ENCODE measurements at places on chromosomes 13 and 19. TPM values are rescaled to one million over a fixed set of nuclear protein-coding genes. Genes with fewer than 3 reads are reported as not detected.

DNA sequence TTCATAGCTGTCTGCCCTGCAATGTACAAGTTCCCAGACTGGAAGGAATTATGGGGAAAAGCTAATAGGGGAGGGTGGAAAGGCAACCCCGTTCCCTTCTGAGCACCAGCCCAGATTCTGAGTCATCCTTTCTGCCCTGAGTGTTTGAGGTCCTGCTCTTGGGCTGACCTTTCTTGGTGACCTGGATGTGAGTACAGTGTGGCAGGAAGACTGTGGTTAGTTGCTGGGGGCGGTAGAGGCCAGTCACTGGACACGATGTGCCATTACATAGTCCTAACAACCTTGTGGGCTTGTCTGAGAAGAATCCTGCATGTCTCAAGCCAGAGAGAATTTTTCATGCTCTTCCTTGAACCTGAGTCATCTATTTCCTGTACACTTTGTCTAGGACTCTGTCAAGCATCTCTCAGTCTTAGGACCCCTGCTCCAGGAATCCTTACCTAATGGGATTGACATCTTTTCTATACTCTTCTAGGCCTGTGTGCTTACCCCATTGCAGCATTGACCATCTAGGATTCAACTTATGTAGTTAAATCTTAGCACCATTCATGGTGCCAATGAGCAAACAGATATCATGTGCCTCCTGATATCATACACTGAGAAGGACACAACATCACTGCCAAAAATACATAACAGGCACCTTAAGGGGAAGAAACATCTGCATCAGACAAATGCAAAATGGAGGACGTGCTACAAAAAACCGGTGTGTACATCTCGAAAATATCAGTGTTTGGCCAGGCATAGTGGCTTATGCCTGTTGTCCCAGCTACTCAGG is 8.1 kb upstream of the ANGPTL4 start:
- peak; percentile 100 for DNase-seq

ZNF507 gene
- 6.4 TPM for total RNA-seq

DNA sequence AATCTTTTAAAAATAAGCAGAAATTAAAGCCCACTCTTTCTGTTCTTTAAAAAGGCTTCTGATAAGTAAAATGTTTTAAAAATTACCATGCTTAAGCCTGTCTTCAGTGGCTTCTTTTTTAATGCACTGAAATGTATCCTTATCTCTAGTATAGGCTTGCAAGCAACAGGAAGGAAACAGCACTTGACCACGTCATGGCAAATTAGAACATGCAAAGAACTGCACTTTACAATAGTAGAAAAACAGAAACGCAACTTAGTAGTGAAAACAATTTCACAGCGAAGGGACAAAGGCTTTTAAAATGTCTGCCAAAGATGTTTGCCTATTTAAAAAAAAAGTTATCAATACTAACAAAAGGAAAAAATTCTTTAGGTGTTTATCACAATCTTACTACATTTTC is 36.3 kb downstream of the ELF1 start:
- peak; percentile 25 for DNase-seq

DNA sequence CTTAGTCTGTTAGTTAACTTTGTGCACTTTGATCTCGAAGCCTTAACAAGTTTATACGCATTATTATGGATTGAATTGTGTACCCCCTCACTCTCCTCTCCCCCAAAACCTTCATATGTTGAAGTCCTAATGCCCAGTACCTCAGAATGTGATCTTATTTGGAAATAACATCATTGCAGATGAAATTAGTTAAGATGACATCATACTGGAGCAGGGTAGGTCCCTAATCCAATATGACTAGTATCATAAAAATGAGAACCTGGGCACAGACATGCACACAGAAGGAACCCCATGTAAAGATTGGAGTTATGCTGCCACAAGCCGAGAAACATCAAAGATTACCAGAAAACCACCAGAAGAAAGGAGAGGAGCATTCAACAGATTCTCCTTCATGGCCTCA is 85.8 kb upstream of the TSC22D1 start:
- DNase-seq: no peak

- no peak for DNase-seq
These were observed 644.4 kb downstream of the PCDH9 start for GRCh38 chr13:66585669-66586203.

CGB5 gene
- total RNA-seq: 1.1 TPM

DNA sequence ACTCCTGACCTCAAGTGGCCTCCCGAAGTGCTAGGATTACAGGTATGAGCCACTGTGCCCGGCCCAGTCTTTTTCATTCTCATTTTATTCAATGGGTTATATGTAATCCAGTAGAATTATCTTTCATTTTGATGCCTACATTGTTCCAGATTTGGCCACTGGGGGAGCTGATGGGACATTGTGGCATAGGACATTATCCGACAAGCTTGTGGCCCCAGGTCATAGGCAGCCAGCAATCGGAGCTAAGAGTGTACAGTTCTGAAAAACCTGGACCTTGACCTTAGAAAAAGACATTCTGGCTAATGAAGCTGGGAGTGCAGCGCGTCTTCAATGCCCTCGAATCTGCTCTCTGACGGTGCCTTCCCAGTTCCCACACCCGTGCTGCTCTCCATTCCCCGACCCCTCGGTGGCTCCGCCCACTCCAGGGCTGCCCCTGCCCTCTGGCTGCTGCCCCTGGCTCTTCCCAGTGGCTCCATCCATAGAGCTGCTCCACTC is 108.7 kb downstream of the TEX29 start:
- DNase-seq: peak; percentile 22

PSG1 gene
- 1.4 TPM for total RNA-seq

RASL11A gene
- total RNA-seq: 3.8 TPM

ZNF229 gene
- 3.2 TPM for total RNA-seq

- no peak for DNase-seq
These were observed 267.1 kb downstream of the KLF5 start for GRCh38 chr13:73325723-73326558.

GRCh38 chr13:43083750-43084149 is 60.4 kb downstream of the DNAJC15 start:
- DNase-seq: no peak

RFPL4A gene
- total RNA-seq: not detected

- DNase-seq: no peak
These were observed 123.8 kb upstream of the TUBA3C start for GRCh38 chr13:19305434-19305833.

BST2 gene
- not detected for total RNA-seq

DNA sequence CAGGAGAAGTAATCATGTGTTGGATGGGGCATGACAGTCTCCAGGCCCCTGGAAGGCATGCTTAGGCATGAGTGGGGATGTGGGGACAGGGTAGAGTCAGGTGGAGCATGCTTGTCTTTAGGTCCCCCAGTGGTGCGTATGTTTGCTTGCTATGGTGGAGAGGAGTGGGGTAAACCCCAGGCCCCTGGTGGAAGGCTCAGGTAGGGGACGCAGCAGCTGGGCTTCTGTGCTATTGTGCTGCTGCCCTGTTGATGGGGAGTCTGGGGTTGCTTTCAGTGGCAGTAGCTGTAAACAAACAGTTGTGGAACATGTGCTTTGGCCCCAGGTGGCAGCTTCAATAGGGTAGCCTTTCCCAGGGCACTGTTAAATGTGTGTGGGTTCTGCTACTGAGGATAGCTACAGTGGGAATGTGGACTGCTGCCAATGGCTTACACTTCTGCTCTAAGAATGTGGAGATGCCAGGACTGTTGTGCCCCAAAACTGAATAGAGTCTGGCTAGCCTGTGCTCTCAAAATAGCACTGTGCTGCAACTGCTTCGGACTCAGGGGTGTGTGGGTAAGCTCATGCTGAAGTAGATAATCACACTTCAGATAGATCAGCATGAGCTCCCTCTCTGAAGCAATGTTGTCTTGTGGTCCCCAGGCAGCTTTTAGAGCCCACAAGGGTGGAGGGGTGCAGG is 1257.3 kb downstream of the DIAPH3 start:
- DNase-seq: no peak

- DNase-seq: peak; percentile 99
These were observed at the start of gene ZNF556 for GRCh38 chr19:2867025-2867991. TSS of gene ZNF556 (plus strand) at chr19:2867335. CDS start at chr19:2867422, 87 bp downstream.

GRCh38 chr19:23460656-23461055 is 65.4 kb upstream of the ZNF91 start:
- DNase-seq: no peak

DNA sequence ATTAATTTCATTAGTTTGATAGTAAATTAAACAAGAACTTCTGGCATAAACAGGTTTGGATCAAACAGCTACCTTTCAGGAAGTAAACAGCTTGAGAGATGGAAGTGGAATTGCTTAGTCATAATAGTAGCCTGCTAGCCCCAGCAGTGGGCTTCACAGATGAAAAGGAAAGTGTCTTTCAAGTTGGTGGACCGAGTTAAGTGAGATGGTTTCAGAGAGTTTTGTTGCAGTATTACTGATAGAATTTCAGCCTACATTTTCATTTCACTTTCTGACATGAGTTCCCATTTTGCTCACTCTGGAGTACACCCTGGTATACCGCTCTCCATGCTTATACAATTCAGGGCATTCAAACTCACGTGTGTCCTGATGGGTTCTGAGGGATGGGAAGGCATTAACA is 2.0 kb upstream of the PTOV1 start:
- DNase-seq: no peak

CNMD gene
- not detected for total RNA-seq

RNF113B gene
- total RNA-seq: not detected

GRCh38 chr13:114070098-114070799 is 62.2 kb downstream of the RASA3 start:
- DNase-seq: no peak

GRCh38 chr19:54462047-54462654 is 1.4 kb downstream of the LENG9 start:
- DNase-seq: no peak

GRCh38 chr13:24119626-24120508 is 40.7 kb upstream of the SPATA13 start:
- no peak for DNase-seq

- DNase-seq: no peak
These were observed 105.7 kb upstream of the IRS2 start for GRCh38 chr13:109892101-109892500.

PTH2 gene
- total RNA-seq: not detected

DNA sequence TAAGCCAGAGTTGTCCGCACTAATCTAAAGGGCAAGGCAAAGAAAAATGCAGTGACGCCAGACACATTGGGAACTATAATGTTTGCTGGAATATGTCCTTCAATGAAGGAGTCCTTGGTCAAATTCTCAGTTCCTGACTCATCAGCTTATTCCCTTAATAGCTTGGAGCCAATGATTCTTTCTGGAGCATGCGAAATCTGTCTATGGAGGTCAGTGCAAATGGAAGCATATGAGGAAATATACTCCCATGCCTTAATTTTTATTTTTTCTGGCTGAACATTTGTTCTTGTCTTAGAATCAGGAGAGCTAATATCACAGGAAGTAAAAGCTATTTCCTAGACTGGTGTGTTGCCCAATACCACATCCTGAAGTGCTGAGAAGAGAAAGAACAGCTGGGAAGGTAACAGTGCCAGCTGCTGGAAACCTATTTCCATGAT is 289.8 kb upstream of the SPRY2 start:
- DNase-seq: peak; percentile 97

CBY2 gene
- total RNA-seq: not detected

GRCh38 chr13:66180836-66181235 is 1049.3 kb downstream of the PCDH9 start:
- DNase-seq: no peak

HMG20B gene
- 127 TPM for total RNA-seq

- no peak for DNase-seq
These were observed 5.3 kb downstream of the NDUFA3 start for GRCh38 chr19:54107876-54108490.

DNA sequence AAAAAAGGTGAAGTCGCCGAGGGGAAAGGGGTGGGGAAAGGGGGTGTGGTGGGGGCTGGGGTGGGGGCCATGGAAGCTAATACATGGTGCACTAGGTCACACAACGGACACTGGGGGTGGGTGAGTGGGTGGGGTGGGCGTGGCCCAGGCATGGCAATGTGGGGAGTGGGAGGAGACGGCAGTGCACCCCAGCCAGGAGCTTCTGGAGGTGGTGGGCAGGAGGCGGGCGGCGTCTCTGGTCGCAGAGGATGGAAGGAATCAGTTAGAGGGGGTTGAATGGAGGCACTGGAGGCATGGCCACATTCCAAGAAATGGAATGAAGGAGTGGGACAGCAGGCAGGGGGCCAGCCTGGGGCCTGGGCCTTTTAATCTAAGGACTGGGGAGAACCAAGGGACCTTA is 19.2 kb upstream of the NANOS2 start:
- no peak for DNase-seq

DNA sequence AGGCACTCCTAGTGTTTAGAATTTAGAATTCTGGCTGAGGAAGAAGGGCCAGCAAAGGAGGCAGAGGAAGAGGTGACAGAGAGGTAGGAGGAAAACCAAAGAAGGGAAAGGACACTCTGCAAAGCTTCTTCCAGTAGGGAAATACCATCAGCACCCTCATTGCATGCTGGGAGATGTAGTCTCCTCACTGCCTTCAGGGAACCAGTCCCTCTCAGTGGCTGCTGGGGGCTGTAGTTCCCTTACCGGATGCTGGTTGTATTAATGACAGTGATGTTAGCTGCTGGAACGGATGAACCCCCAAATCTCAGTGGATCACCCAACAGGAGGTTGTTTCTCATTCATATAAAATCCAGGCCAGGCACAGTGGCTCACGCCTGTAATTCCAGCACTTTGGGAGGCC is 10.1 kb downstream of the GRIN2D start:
- peak; percentile 60 for DNase-seq

DNA sequence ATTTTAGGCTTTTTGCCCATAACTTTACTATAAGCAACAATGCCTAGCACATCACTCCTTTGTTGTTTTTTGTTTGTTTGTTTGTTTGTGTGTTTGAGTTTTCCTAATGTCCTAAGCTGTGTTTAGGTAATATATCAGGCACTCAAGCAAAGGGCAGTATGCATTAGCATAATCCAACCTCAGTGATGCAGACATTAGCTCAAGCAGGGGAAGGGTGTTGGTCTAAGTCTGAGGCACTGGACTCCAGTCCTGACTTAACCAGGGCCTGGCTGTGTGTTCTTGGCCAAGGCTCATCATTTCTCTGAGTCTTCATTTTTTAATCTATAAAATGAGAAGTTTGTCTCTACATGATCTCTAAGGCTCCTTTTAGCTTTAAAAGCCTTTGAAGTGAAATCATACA is 65.9 kb upstream of the RFC3 start:
- DNase-seq: no peak

Measured in LHCN-M2 (cell line).